Right cardiac atrium (tissue), 5 donors: ENCODE measurements at places on chromosomes 4 and X.

DNA sequence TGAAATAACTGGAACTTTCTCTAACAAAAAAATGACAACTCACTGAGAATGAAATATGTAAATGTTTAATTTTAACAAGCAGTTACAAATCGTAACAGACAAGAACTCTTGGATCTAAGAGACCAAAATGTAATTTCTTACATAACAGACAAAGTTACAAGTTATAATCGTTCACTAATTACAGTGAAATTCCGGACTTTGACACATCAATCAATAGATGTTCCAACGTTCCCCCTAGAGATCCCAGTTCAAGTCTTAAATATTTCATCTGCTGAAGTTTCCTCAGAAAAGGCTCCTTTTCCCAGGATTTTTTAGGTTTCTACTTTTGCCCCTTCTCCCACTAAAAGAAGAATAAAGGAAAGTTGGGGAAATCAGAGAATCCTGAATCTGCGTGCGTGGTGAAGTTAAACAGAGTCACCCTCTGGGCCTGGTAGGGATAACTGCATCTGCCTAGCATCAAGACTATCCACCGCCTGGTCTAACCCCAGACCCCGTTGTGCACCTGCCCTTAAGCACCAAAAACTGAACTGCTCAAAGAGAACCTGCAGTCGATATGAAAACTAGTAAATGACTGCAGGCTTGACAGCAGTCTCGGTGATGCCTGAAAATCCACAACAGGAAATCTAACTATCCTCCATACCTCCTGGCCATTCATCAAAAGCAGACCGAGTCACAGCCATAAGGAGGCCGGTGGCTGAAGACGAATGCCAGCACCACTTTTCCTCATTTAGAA, 2.3 kb downstream of the IRF2 start:
- no peak for DNase-seq

DNA sequence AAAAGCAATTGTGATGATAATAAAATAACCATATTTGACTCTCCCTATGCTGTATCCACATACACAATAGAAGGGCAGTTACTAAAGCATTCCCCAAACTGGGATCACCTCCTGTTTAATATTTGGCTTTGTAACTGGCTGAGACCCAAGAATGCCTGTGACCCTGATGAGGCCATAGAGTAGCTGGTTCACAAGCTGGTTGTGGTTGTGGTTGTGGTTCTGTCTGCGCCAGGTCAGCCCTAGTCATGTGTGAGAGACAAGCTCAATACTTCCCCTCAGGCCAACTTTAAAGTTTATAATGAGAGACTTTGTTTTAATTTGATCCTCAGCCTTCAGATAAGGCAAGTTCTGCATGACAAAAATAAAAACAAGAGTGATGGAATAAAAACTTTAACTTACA, 209.9 kb downstream of the PARM1 start:
- DNase-seq, result no peak

GRCh38 chr4:8404791-8405515, 35.6 kb downstream of the ACOX3 start:
- peak; percentile 31 for DNase-seq

- DNase-seq, result no peak
Measured at GRCh38 chr4:143391895-143392294, 55.2 kb downstream of the GAB1 start.

DNA sequence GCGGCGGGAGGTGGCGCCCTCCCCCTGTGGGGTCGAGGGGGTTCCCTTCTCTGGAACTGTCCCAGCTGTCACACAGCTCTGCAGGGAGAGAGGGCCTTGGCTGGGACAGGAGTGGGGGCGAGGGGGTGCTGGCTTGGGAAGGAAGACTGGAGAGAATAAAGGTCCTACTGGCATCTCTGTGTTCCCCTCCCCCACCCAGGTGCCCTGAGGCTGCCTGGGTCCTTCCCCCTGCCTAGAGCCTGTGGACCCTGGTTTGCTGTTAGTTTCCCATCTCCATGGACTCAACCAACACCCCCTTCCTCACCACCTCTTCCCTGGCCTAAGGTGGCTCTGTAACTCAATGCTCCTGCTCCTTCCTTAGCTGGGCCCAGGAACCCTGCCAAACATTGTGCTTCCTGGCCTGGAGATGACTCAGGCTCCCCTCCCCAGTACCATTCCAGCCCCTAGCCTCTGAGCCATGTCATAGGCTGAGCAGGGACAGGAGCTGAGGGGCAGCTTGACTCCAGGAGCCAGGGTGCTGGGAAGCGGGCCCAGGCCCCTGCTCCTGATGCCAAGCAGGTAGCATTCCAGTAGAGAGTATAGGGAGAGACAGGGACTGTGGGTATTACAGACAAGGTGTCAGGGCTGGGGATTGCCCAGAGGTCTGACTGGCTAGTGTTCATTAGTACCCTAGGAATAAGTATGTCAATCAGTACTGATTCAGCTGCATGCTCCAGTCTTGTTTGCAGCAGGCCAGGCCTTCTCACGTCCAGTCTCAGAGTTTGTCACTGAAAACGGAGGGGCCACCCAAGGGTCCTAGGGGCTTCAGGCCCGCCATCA, 100.7 kb downstream of the EFNB1 start:
- peak; percentile 60 for DNase-seq
